IMR-90 (cell line): ENCODE measurements at places on chromosomes 12 and 14.

GRCh38 chr14:89801136-89801535, 153.4 kb downstream of the EFCAB11 start:
- DNase-seq: peak; percentile 49

DNA sequence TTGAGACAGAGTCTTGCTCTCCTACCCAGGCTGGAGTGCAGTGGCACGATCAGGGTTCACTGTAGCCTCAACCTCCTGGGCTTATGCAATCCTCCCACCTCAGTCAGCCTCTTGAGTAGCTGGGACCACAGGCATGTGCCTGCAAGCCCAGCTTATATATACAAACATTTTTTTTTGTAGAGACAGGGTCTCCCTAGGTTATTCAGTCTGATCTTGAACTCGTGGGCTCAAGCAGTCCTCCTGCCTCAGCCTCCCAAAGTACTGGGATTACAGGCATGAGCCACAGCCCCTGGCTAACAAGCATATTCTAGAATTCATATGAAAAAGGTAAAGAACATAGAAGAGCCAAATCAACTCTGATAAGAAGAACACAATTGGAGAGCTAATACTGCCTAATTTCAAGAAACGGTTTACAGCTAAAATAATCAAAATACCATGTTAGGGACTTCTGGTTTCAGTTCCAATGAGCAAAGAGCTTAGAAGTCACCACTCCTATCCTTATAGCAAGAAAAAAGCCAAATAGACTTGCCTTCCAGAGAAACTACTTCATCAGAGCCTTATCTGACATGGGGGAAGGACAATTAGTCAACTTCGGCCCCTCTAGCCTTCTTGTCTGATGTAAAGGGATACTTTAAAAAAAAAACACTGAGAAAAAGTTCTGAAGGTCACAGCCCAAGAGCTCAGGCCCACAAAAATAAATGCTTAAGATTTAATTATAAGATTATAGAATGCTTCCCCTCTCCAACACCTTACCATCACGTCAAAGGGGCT, 37.6 kb downstream of the TMEM116 start:
- DNase-seq: peak; percentile 55

- no peak for DNase-seq
These were observed 77.3 kb upstream of the TTC7B start for GRCh38 chr14:90893510-90893909.

DNA sequence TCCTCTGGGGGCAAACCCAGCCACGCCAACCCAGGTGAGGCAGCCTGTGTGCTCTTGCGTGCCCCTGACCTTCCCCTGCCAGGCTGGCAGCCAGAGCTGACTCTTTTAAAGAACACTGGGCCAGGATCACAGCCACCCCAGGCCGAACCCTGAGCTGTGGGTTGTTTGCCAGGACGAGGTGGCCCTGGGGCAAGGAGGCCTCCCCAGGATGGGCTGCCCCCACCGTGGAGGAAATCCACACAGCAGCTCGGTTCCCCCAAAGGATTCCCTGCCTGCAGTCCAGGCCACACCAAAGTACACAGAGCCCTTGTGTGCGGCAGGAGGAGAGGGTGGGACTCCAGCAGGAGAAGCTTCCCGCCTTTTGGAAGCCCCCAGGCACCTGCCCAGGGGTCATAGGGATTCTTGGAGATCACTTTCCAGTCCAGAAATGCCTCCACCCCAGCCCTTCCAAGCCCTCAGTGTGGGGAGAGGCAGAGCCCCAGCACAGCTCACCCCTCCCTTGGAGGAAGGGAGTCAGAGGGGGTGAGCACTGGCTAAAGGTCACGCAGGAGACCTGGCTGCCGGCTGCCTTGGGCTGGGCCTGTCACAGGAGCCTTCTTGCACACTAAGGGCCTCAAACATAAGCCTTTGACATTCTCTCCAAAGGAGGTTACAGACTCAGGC, 115.6 kb downstream of the CALM1 start:
- DNase-seq: no peak

DNA sequence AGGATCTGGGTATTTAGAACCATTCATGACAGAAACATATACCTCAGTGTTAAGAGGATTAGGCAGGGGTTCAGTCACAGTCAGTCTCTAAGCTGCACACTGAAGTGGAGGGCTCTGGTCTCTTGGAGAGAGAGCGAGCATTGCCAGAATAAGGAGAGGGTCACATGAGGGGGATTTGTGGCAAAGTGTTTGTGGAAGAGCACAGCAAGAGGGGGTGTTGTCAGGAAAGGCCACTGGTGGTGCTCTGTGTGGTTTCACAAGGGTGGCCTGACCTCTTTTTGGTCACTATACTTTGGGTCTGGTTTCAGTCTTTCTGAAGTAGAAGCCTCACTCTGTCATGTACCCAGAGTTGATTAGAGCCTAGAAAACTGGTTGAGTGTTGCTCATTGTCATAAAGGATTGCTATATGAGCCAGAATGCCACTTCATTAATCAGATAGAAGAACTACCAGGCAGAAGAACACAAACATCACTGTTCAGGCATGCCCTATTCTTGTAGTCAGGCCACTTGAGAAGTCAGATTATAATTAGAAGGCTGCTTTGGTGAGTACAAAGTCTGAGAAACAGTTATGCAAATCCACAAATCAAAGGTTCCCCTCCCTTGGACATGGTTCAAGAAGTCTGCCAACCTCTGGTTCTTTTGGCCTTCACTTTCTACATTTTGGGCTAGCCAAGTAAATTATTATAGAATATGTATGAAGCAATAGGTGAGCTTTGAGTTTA, 8.4 kb downstream of the TMEM19 start:
- DNase-seq: no peak

DNA sequence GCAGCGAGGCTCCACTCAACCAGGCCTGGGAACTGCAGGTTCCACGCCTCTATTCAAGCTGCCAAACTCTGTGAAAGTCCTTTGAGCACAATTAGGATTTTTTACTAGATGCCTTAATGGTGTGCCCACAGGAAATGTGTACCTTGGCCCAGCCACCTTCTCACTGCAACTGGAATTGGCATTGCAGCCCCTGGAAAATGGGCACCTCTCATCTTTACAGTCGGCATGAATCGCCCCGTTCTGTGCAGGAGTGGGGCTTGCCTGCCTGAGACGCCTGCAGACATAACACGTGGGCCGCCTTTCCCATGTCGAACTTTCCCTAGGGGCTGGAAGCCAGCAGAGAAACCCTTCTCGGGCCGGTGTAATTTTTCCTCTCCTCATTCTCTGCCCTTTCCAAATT, 42.0 kb upstream of the ELK3 start:
- no peak for DNase-seq

DNA sequence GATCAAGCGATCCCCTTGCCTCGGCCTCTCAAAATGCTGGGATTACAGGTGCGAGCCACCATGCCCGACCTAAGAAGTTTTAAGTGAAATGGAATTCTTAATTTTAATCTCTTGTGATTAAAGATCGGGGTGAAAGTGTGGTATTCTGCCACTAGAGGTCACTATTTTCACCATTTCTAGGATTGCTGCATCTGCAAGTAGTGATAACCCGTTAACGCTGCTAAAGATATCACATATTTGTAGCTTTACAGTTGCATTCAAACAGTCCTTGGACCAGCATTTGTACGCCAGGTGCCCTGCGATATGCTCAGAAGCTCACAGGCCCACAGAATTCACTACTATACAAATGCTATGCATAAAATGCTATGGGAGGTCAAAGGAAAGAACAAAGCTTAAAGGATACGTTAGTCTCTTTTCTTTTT, 19.3 kb downstream of the CCDC62 start:
- DNase-seq: peak; percentile 69

GRCh38 chr14:94840467-94840866, 70.6 kb upstream of the GSC start:
- no peak for DNase-seq

GRCh38 chr12:7645395-7646177, 20.1 kb downstream of the APOBEC1 start:
- peak; percentile 31 for DNase-seq

- DNase-seq: no peak
These were observed 574.3 kb downstream of the KCNH5 start for GRCh38 chr14:62470935-62471334.

GRCh38 chr12:115355301-115355700, 671.3 kb upstream of the TBX3 start:
- peak; percentile 45 for DNase-seq

DNA sequence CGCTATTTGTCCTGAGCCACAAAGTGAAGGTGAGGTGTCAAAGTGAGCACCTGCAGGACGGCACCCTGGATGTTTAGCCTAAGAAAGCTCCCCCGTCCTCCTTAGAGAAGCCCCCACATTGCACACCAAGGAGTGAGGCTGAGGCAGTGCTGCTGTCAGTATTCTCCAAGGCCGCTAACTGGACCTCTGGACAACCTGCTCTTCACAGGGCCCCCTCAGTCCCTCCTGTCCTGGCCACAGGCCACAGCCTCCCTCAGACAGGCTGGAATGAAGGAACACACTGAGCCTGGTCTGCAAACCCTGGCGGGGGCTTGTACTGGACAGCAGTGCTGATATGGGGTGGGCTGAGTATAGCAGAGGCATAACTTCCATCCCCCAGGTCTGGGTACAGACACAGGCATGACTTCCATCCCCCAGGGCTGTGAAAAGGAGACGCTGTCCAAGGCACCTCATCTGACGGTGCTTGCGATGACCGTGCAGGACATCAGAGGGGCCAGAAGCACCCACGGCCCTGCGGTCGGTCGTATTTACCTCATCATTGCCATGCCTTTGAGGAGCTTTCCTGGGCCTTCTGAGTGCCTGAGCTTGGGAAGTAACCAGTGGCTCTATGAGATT, 82.4 kb upstream of the DIO3 start:
- no peak for DNase-seq
